ENCODE measurements at places on chromosomes 11 and 22.

DNA sequence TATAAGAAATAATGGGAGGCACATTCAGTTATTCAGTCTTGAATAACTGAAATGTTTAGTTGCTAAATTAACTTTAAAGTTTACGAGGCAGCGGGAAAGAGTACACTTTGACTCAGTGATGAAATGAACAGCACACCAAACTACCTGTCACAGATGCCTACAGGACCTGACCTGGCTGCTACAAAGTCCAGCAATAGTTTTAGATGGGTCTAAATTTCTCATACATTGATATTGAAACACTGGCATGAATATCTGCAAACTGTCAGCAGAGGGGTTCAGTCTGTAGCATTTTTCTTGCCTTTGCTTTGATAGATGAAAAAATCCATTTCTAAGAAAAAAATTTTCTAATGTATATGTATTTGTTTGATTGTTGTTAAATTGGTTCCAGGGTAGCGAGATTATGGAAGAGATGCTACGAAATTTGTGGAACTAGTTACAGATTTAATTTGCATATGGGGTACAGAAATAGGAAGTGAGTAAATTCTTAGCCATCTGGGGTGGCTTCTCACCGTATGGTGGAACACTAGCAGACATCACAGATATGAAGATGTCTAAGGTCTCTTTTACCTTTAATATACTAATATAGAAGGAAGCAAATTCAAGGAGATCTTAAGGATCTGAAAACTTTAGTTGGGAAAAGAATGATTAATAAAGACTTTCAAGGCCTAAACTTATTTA, 20.8 kb upstream of the GAB2 start:
- DNase-seq = no peak

GRCh38 chr11:114015117-114015516, 40.2 kb downstream of the HTR3A start:
- DNase-seq = no peak

DNA sequence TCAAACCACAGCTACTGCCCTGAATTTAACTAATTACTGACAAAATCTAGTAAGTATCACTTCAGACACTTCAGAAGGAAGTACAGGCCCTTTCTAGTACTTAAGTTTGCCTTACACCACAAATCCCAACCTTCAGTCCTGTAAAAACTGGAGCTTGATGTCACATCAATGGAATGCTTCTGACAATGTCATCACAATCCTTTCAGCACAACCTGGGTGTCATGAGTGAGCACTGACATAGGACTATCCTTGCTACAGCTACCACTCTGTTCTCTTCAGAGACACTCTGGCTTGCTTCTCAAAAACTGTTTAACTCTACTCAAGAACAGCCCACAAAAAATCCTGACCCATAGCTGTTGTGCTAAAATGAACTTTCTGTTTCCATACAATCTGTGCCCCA, 108.2 kb downstream of the RRM1 start:
- DNase-seq = no peak

- no peak for DNase-seq
Observed at GRCh38 chr22:38832005-38832978, 11.5 kb downstream of the NPTXR start.

DNA sequence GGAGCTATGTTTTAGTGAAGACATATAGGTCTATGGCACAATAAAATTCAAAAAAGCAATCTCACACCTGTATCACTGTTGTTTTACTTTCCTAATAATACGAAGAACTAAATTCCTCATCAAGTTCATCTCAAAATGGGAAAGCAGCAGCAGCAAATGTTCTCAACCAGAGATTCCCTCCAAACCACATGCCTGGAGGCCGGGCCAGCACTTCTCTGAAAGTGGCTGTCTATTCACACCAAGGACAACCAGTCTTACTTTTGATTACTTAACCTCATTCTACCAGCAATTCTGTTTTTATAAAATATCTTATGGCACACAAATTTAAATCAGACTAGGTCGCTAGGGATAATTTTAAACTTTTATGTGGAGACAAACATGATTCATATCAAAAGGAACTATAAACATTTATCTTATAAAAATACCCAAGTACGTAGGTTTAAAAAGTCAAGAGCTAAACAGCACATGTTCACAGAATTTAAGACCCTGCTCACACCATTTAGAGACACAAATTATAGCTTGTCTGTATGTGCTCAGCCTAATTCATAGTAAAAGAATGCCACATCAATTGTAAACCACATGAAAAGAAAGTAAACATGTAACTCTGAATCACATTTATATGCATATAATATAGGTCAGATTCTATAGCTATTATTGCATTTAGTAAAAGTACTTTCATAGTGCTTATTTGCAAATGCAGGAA, 46.1 kb downstream of the RRAS2 start:
- DNase-seq = no peak

- DNase-seq = no peak
Observed at GRCh38 chr11:2911785-2912391, 17.3 kb downstream of the PHLDA2 start.

DNA sequence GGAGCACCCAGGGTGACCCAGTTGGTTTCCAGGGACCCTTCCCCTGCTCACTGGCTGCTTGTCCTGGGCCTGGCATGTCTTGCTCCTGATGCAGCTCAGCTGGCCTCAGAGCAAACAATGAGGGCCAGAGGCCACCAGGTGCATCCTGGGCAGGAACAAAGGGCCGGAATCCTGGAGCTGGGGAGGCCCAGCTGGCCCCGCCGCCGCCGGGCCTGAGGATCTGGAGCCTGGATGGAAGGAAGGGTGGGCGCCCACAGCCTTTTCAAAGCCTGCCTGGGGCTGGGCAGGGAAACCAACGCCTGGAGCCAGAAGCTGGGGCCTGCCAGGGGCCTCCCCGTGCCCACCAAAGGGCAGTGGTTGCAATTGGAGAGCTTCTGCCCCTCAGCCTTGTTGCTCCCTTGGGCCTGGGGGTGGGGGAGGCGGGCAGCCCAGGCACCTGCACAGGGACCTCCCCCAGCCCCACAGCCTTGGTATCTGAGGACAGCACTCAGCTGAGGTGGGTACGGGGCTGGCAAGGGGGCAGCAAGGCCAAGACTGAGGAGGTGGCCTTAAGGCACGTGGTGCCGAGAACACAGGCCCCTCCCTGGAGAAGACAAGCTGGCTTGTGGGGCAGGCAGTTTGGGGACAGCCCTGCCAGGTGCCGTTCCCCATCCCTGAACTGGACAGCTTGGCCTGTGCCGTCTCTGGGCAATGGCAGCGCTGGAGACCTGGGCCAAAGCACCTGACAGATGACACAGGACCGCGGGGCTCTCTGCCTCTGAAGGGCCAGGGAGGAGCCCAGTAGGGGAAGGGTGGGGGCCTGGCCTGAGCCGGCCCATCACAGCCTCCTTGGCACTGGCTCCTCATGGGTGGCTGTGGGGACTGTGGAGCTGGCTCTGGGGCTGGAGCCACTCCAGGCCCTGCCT, 7.1 kb upstream of the ADORA2A start:
- DNase-seq = no peak

DNA sequence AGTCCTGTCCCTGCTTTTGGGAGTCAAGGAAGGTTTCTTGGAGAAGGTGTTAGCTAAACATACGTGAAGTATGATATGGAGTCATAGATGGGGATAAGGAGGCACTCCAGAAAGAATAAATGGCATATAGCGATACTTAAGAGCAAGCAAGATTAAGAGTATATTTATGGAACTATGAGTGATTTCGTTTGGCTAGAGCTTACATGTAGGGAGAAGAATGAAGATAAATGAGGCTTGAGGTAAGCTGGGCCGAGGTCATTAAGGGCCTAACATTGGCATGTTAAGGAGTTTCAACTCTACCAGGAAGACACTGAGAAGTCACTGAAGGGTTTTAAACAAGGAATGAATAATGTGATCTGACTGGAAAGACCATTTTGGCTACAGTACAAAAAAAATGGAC, 33.3 kb downstream of the EIF3M start:
- no peak for DNase-seq

DNA sequence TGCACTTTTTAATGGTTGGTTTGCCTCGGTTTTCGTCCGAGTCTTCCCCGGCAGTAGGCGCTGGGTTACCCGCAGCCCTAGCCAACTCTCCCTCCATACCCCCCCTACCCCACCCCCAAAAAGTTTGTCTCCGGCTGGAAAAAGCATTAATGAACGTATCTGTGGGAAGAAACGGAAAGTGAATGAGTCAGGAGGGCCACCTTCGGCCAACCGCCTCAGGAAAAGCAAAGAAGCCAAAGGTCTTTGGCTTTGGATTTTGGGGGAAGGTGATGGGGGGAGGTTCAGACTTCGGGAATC, 508 bp upstream of the FLI1 start:
- DNase-seq = no peak

Data from D341Med (cell line).